Right lobe of liver (tissue), 6 donors: ENCODE measurements at places on chromosomes 13 and 19. TPM values are rescaled to one million over a fixed set of nuclear protein-coding genes. Genes with fewer than 3 reads are reported as not detected.

The NDUFA3 gene
- total RNA-seq: 67.3 TPM

The BRME1 gene
- total RNA-seq: 1.2 TPM

GRCh38 chr19:16969135-16969534, 57.5 kb downstream of the CPAMD8 start:
- H3K4me3 ChIP-seq: no peak overlapping the region
- no peaks in the 10 kb centered on the region for H3K27me3 ChIP-seq
- H3K27ac ChIP-seq: no peak overlapping the region
- no peak for DNase-seq

DNA sequence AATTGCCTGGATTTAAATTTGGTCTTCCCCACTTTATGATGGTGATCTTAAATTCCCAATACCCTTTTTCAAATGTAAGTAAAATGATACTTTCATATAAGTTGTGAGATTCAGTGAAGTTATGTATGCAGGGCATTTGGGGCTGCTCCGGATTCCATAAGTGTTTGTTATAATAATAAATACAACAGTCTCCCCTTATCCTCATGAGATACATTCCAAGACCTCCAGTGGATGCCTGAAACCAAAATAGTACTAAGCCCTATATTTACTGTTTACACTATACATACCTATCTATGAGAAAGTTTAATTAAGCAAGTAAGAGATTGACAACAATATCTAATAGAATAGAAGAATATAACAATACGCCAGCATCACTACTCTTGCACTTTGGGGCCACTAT, 2237.8 kb downstream of the PCDH9 start:
- no peaks in the 10 kb centered on the region for H3K27me3 ChIP-seq
- H3K4me1 ChIP-seq: no peaks in the 10 kb centered on the region
- no peak for DNase-seq
- no peak overlapping the region for H3K27ac ChIP-seq

- no peaks in the 10 kb centered on the region for H3K27me3 ChIP-seq
- H3K27ac ChIP-seq: no peak overlapping the region
- DNase-seq: no peak
- H3K4me3 ChIP-seq: no peak overlapping the region
Measured at GRCh38 chr19:57321751-57322150, 1.5 kb downstream of the ZNF543 start.

- peak; percentile 44 for DNase-seq
- H3K4me1 ChIP-seq: no peaks in the 10 kb centered on the region
- H3K27ac ChIP-seq: no peak overlapping the region
- no peaks in the 10 kb centered on the region for H3K27me3 ChIP-seq
- no peak overlapping the region for H3K4me3 ChIP-seq
Measured at GRCh38 chr13:113118261-113119021, 4.2 kb upstream of the F10 start.

- no peak for DNase-seq
- H3K27me3 ChIP-seq: no peaks in the 10 kb centered on the region
- peaks cover 3% of the 10 kb centered on the region for H3K4me1 ChIP-seq
Measured at GRCh38 chr13:73822668-73823592, 311.3 kb downstream of the KLF12 start.

- no peaks in the 10 kb centered on the region for H3K27me3 ChIP-seq
- no peak for DNase-seq
- H3K4me3 ChIP-seq: no peak overlapping the region
Measured at GRCh38 chr19:17505223-17505622, 6.2 kb upstream of the PGLS start.

DNA sequence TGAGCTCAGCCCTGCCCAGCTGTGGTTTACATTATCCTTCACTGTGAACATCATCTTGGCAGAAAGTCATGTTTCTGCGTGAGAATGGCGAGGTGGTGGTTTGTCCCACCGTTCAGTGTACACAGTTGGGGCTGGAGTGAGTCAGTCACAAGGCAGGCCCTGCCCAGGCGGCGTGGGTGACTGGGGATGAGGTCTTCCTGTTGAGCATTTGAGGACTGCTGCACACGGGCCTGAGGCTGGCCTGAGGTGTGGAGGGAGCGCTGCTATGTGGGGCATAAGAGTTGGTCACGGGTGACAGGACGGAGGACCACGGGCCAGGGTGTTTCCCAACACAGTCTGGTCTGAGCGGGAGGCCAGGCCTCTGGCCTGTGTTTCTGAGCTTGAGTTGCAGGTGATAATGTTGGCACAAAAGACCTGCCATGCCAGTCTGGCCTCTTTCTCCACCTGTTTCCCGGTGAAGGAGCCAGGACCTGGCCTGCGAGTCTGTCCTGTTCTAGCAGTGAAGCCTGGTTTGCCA, 13.4 kb upstream of the C19orf33 start:
- H3K27me3 ChIP-seq: no peaks in the 10 kb centered on the region
- no peak overlapping the region for H3K4me3 ChIP-seq
- no peak for DNase-seq
- no peaks in the 10 kb centered on the region for H3K4me1 ChIP-seq
- no peaks in the 10 kb centered on the region for H3K36me3 ChIP-seq

DNA sequence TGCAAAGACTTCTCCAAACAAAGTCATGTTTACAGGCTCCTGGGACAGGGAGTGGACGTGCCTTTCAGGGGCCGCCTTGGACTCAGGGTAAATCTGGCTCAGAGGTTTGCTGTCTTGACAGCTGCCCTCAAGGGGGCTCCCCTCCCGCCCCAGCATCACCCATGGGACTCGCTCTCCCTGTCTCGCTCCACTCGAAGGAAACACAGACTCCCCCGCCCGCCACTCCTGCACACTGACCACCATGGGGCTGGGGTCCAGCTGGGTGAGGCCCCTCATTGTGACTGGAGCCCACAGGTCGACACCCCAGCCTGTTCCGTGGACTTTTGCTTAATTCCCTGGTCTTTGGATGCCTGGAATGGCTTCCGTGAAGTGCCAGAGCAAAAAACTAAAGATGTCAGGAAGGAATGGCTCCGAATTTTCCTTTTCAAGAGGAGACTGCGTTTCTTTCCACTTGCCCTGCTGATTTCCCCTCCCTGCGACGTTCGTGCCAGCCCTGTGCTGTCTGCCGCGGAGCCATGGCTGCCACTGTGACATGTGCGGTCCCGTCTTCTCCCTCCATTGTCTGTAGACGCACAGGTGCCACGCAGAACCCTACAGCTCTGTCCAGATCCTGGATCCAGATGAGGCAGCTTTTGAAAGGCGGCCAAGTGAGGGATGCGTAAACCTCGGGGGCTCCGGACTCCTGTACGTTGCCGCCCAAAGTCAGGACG, 48.6 kb downstream of the MCF2L start:
- H3K4me1 ChIP-seq: no peaks in the 10 kb centered on the region
- no peak for DNase-seq
- no peaks in the 10 kb centered on the region for H3K27me3 ChIP-seq
- H3K36me3 ChIP-seq: no peaks in the 10 kb centered on the region
- no peak overlapping the region for H3K27ac ChIP-seq
- H3K4me3 ChIP-seq: no peak overlapping the region
